ENCODE measurements at places on chromosomes 2 and 18.

DNA sequence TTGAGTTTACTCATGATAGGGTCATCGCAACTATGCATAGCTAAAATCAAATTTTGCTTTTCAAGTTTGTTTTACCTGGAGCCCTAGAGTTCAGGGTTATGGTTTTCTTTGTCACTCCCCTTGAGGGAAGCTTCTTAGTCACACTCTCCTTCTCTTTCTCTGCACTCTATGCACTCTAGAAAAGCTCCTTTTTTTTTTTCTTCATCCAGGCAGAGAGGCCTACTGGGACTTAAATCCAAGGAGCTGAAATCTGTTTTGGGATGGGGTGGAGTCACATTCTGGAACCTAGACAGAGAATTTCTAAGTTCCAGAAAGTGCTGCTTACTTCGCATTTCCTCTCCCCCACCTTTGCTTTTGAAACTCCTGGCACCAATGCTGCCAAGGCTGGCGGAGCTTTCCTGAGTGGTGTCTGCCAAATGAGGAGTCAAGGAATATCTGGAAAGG lies 19.1 kb upstream of the IL18R1 start:
- no peak for DNase-seq

DNA sequence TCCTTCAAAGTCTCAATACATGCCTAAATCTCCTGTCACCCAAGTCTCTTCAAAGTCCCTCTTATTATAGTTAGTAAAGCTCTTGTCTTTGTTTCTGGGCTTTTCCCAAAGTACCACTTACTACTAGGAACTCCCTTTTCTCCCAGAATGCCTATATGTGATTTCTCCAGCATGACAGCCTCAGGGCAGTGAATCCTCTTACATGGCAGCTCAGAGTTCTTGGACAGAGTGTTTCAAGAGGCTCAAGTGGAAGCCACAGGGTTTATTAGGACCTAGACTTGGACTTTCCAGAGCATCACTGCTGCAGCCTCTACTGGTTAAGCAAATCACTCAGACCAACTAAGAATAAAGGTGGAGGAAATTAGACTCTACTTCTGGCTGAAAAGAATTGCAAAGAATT lies 98.9 kb downstream of the CSRNP3 start:
- DNase-seq: no peak

GRCh38 chr2:61670591-61671501 lies 132.7 kb upstream of the XPO1 start:
- DNase-seq: no peak

- DNase-seq: no peak
Observed at GRCh38 chr2:170222298-170222697, 44.4 kb downstream of the MYO3B start.

DNA sequence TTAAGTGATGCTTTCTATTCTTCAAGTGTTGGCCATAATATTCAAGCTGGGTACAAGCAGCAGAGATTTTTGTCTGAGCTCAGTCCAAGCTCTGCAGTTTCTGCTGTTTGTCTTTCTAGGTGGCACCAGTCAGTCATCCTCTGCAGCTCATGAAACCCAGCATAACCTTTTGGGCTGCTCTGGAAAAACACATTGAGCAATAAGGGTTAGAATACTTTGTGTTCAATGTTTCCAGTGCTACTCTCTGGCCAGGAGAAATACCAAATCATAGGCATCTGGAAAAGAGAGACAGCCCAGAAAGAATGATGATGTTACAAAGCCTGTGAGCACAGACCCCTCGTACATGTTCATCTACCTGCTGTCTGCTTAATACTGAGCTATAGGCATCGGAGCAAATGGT lies 19.5 kb upstream of the WIPF1 start:
- no peak for DNase-seq

GRCh38 chr2:56008661-56009431 lies 85.3 kb upstream of the EFEMP1 start:
- DNase-seq: no peak

GRCh38 chr2:237616734-237617586 lies 10.4 kb upstream of the LRRFIP1 start:
- no peak for DNase-seq

DNA sequence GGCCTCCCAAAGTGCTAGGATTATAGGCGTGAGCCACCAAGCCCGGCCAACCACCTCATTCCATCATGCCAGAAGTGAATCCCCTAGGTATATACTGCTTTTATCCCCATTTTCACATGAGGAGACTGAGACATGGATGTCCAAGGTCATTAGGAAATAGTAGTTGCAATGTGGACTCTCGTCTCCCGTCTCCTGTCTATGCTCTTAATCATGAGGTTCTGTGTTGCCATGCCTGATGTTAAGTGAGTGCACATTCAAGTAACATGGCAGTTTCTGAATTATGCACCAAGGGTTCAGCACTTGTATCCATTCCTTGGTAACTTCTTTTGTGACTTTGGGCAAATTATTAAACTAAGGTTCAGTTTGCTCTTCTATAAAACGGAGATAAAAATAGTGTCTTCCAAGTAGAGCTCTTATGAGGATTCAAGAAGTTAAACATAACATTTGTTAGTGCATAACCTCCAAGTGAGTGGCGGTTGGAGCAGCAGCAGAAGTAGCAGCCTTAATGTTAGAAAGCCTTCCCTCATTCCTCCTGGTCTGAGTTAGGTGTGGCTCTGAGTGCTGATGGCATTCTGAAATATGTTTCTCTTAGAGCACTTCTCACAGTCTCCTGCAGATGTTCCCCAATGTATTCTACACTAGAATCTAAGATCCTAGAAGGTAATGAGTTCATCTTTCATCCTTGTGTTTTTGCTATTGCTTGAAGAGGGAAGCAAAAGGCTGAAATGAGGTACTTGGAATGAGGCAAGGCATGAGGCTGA lies 21.9 kb downstream of the SOCS6 start:
- no peak for DNase-seq

DNA sequence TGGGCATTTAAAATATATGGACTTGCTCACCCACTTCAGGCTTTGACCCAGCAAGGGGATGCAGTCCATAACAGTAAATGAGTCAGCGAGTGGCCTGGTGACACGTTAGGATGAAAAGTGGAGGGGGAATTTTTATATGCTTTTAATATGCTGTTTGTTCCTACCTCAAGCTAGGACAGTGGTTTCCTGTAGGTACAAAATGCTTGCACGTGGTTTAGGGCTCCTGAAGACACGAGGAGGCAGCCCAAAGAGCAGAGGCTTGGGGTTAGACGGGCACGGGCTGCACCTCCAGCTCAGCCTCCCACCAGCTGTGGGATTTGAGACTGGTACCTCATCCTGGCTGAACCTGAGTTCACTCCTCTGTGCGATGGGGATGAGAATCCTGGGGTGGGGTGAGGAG lies 306.2 kb upstream of the CXCR4 start:
- DNase-seq: no peak

GRCh38 chr2:224469374-224469964 lies 67.6 kb upstream of the FAM124B start:
- DNase-seq: no peak

DNA sequence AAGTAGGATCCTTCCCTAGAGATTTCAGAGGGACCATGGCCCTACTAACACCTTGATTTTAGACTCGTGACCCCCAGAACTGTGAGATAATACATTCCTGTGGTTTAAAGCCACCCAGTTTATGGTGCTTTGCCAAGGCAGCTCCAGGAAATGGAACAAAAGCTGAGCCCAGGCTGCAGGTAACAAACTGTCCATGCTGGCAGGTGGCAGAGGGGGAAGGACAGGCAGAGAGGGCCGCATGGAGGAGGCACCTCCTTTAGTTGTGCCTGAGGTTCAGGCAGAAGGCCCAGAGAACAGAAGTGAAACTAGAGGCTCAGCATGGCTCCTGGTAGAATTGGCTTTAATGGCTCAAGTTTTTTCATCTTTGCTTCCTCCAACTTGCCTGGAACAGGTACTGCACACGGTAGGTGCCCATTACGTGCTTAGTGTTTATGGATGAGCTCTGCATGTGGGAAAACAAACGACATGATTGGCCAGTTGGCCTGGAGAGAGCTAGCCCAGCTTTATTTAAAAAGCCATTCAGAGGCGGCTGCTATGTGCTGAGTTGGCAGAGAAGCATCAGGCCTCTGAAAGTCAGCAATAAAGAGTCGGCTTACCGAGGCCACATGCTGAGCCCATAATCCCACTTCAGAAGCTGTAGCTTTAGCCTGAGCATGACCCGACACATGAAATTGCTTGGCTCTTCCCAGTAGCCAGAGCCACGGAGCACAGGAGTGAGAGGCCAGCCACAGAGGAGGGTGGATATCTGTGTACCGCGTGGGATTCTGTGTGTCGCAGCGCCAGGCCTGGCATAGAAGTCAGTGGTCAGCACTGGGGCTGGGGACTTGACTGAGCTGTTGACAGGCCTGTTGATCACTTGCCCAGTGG lies 36.5 kb downstream of the HS1BP3 start:
- DNase-seq: no peak

- DNase-seq: no peak
Observed at GRCh38 chr2:192551760-192552159, 357.0 kb upstream of the TMEFF2 start.

GRCh38 chr2:228374741-228375140 lies 193.3 kb upstream of the SPHKAP start:
- no peak for DNase-seq

DNA sequence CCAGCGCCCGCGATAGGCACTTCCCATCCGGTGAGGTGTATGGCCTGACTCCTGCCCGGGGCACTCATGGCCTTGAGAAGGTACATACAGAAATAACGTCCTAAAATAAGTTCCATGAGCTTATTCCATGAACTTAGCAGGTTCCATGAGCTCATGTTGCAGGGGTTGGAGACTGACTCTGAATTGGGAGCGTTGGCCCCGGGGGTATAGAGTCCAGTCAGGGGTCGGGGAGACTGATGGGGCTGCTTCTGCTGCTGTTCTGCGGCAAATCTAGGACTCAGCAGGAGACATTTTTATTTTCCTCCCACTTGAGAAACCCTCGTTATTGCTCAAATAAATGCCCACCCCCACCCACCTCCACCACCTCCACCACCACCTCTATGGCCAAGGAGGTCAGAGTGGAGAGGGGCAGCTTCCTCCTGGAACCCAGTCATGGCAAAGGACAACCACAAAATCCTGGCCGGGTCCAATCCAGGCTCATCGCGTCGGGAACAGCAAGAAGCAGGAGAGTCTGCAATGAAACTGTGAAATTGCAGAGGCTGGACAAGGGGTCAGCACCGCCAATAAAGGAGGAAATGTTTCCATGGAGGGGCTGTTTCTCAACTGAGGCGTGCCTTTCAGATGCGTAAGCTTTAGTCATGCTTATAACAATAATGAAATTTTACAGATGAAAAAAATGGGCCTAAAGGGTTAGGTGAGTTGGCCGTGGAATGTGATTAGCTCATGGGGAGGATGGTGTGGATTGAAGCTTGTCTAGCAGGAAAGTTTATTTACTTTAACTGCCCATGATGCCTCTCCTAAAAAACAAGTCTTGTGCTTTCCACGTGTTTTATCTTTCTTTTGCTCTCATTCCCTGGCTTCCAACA lies 136.6 kb upstream of the ALKAL2 start:
- no peak for DNase-seq

GRCh38 chr18:28666216-28666615 lies 489.3 kb upstream of the CDH2 start:
- no peak for DNase-seq

DNA sequence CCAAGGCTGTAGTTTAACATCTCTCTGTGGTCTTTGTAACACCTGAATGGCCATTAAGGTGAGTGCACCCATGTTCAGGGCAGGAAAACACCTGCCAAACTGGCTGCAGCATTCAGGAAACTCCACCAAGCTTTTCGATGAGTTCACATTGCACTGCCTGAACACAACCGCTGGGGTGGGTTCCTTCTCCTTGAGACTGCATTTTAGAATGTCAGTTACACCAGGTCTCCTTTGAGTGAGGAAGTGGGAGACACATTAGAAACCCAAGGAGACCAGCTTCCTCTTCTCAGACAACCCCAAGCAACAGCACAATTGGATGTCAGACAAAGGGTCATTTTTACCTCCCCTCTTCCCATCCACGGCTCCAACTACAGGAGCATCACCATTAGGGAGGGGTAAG lies 35.2 kb downstream of the CYRIA start:
- DNase-seq: no peak

- DNase-seq: no peak
Observed at GRCh38 chr2:168034616-168035015, 212.8 kb downstream of the STK39 start.

GRCh38 chr2:107336526-107336925 lies 450.6 kb upstream of the ST6GAL2 start:
- DNase-seq: no peak

GRCh38 chr2:75709297-75709696 lies 1.4 kb downstream of the GCFC2 start:
- DNase-seq: no peak

- no peak for DNase-seq
Observed at GRCh38 chr2:11669454-11670291, at the start of gene NTSR2. NTSR2 (minus strand) TSS chr2:11670195; CDS start chr2:11670129, 66 bp downstream.

- no peak for DNase-seq
Observed at GRCh38 chr2:131521961-131522781, 5.5 kb upstream of the CCDC74A start.

GRCh38 chr2:227398684-227399670 lies 11.2 kb upstream of the SCYGR1 start:
- no peak for DNase-seq

DNA sequence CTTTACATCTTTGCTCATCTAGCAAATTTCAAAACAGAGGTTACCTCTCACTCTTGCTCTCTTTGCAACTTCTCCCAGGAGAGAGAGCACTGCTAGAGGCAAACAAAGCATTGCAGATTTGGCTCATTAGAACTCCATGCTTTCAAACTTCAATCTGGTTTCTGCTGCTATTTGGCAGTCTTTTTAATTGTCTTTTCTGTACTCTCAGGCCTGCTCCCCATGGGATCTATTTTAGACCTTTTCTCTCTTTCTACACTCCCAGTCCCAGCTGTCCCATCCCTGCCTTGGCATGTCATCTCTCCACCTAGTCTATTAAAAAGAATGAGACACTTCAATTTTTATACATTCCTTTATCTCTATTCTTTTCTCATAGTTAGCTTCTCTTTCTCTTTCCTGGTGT lies 15.2 kb downstream of the KCNJ3 start:
- DNase-seq: no peak

DNA sequence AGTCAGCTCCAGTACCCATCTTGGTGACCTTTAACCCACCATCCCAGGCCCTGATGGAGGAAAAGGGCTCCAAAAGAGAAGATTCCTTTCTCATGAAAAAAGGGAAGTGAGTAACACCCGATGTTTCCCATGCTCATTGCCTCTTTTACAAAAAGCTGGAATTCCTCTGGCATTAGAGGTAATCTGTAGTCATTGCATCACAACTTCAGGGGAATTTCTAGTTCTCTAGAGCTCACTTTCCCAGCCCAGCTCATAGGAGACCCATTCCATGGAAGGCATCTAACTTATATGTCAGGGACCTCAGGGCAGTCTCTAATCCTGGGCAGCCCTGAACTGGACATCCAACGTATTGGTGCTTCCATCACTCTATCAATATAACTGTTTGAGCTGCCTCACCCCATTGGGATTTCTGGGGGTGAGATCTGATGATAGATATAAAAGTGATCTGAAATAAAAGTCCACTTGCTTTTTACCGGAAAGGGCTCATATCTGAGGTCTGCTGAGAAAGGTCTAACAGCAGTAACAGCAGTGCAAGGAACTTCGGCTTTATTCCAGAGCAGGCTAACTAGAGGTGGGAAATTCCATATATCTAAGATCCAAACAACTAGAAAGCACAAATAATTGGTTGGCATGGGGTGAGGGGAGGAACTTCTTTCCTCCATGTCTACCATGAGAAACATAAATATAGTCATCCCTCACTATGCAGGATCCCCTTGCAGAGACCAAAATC lies 106.1 kb downstream of the ETAA1 start:
- no peak for DNase-seq

GRCh38 chr2:234989183-234989701 lies 37.4 kb downstream of the SH3BP4 start:
- DNase-seq: no peak

GRCh38 chr2:205775097-205775877 lies 93.0 kb downstream of the NRP2 start:
- no peak for DNase-seq

All from activated T-helper 1 cell treated with Interleukin-2 at 50 U/mL for 16 hours (primary cell).